ENCODE measurements at places on chromosomes 3 and 15.

- no peak for DNase-seq
These were observed 543.5 kb downstream of the GABRG3 start for GRCh38 chr15:27514526-27514925.

- DNase-seq, result peak; percentile 19
These were observed 4.6 kb downstream of the FBXL22 start for GRCh38 chr15:63601704-63602185.

- DNase-seq, result no peak
These were observed 587 bp downstream of the WDR49 start for GRCh38 chr3:167653155-167653554.

DNA sequence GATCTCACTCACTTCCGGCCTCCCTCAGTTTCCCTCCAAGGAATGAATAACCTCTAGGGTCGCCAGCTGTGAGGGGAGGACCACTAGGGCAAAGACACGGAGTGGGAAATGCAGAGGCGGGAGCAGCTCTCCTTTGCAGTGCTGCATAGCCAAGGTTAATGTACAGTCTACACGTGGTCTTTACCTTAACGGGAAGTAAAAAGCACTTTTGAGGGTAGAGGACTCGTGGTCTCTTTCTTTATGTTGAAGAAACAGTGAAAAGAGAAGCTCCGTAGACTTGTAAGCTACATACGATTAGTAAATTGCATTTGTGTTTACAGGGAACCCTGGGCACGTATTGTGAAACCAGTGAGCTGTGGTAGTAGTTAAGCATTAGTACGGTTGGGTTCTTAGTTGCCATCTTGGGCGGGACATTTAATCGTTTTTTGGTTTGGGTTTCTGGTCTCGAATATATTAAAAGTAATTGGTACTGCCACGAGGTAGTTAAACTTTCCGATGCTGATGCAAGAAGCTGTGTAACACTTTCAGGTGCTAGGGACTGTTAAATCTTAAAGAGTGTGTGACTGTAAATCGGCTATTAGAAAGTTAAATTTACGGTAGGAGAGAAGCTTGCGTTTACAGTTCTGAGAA lies 828 bp downstream of the U2SURP start:
- DNase-seq, result peak; percentile 77

DNA sequence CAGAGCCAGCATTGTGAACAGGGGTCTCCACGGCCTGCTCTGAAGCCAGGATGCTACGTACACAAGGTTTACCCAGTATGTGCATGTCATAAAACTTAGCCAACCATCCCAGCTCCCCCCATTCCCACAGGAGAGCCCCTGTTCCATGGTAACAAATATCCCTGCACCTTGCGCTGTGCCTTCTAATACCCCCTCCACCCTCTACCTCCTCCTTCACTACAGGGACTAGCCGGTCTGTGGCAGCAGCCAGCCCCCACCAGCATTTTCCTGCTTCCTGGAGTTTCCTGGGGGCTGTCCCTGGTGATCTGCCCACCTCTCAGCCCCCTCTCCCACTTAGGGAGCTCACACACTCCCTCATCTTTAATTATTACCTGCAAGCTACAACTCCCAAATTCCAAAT lies 20.4 kb downstream of the ACSBG1 start:
- DNase-seq, result no peak

GRCh38 chr3:101817992-101818391 lies 31.3 kb upstream of the NFKBIZ start:
- peak; percentile 12 for DNase-seq

DNA sequence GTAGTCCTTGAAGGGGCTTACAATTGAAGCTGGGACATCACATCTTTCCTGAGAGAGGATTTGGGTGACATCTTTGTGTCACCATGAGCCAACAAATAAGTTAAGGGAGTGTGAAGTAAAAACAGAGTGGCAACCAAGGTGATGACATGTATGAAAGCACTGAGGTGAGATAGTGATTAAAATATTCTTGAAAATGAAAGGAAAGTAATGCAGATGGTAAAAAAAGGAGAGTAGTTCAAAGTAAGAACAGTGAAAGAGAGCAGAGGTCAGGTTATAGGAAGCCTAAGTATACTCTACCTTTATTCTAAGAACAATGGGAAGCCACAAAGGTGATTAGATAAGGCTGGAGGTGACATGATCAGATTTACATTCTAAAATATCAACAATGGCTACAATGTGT lies 486.1 kb downstream of the DIPK2A start:
- DNase-seq, result no peak

DNA sequence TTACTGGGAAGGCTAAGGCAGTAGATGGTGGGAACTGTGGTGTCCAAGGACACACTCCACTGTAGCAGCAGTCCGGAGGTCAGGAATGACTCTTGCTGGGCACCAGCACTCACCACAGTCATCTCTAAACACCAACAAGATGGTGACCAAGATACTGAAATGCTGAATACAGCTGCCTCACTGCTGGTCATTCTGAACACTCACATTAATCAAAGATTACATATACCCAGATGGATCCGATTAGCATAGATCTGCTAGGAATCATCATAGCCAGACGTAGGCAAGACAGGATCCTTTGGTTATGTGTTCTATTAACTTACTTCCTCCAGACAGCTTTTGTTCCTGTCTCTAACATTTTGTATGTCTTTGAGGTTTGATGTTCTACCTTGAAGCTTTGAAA lies 134.9 kb upstream of the BFSP2 start:
- DNase-seq, result no peak

GRCh38 chr3:149634573-149634972 lies 23.3 kb downstream of the WWTR1 start:
- DNase-seq, result no peak

GRCh38 chr3:193134856-193135255 lies 106.2 kb upstream of the PLAAT1 start:
- no peak for DNase-seq

DNA sequence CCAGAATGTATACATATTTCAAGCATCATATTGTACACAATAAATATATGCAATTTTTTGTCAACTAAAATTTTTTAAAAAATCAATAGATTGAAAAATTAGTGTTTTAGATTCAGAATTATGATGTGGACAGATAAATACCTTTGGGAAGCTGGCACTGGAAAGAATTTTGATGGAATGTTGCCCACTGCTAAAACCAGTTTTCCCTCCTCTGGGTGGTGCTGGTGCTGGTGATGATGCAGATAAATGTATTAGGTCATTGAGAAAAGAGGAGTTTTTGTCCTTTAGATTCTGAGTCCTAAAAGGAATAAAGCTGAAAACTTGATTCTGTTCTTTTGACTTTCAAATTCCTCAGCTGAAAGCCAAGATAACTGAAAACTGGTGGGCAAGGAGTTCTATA lies 56.0 kb upstream of the SUCLG2 start:
- no peak for DNase-seq

DNA sequence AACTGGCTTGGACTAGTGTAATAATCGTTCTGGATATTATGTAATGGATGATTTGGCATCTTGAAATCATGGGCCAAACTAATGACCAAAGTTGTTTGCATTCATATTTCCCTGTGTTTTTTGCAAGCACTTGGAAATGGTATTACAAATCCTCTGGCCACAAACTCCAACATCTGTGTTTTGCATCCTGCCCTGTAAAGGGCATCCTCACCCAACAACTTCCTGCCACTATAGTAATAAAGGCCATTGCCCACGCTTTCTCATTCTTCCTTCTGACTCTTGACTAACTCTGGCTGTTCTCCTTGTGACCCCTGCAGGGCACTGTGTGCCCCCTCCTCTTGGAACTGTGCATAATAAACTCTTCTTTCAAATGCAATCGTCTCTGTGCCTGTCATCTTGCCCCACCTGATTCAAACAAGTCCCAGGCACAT lies 25.4 kb upstream of the PSMD6 start:
- no peak for DNase-seq

DNA sequence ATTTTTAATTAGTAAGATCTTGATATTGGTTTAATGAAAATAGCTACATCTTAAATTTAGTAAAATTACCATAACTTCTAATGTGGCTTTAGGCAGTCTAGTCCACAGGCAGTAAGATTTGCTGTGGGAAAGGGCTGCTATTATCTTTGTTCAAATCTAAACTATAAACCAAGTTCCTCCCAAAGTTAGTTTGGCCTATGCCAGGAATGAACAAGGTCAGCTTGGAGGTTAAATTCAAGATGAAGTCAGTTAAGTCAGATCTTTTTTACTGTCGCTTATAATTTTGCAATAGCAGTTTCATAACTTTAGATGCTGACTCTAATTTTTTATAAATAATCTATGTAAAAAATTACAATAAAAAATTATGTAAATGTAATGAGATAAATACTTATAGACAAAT lies 1016.9 kb upstream of the ALCAM start:
- DNase-seq, result no peak

DNA sequence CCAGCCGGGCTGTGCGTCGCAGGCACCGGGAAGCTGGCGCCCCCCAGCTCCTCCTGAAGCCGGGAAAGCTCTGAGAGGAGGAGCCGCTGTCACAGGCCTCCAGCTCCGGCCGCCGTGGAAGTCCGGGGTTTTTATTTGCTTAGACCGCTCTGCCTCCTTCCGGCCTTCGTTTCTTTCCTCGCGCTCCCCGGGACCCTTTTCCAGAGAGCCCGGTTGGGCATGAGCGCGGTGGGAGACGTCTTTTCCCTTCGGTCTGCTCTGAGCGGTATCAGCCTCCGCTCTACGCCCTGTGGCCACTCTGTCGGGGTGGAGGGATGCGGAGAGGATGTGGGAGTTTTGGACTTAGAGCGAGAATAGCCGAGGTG lies 559 bp downstream of the SENP5 start:
- DNase-seq, result peak; percentile 54

DNA sequence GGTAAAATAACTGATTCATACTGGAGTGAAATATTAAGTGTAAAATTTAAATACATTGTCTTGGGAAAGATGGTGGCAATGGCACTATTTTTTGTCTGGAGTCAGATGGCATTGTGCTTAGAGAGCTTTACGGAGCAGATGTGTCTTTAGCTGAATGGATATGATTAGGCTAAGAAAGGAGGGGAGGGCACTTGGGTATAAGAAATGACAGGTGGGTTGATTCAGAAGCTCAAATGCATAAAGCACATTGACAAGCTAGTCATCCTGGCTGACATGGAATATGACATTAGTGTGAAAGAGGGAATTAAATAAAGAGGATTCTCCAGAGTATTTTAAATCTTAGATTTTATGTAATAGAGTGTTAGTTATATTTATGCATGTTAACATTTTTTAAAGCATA lies 570.1 kb upstream of the CBLB start:
- DNase-seq, result no peak

DNA sequence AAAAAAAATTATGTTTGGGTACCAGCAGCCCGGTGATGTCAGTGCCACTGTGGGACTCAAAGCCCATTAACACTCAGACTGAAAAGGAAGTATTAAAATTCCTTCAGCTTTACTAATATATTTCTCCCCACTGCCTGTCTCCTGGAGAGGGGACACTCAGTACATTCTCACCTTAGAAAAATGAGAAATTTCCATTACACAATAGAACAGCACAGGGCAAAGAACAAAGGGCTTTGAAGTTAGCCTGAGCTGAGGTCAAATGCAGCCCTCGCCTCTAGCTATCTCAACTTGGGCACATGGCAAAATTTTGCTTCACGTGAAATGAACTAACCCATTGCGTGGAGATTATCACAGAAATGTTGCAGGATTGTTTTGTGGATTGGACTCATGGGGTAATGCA lies 80.8 kb downstream of the RARB start:
- no peak for DNase-seq

DNA sequence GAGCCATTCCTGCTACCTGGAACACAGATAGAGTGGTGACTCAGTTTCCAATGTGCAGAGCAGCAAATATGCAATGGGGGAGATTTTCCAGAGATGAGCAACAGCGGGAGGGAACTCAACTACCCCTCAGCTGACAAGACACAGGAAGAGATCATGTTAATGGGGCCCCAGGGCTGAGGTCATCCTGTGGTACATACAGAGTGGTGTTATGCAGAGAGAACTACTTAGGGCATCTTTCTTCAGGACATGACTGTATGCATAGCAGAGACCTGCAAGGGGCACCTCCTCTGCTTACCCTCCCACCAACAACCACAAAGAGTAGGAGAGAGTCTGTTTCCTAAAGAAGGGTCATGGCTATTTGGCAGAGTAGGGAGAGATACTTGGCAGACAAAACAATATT lies 6.8 kb upstream of the TBC1D5 start:
- DNase-seq, result peak; percentile 20

DNA sequence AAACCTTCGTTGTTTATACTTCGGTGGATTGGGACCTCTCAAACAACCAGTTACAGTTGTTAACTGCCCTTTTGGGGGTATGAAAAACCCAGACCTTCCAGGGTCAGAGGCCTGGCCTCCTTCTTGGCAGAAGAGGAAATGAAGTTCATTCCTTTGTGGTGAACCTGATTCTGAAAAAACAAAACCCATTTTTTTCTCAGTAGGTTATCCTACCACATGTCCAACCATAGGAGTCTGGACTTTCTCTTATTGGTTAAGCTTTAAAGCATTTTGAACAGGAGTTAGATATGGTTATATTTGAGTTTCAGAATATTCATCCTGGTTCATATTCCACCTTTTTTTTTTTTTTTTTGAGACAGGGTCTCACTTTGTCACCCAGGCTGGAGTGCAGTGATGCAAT lies 7.2 kb upstream of the LACTB start:
- no peak for DNase-seq

GRCh38 chr15:41017066-41017735 lies 63.9 kb downstream of the CHAC1 start:
- peak; percentile 27 for DNase-seq

DNA sequence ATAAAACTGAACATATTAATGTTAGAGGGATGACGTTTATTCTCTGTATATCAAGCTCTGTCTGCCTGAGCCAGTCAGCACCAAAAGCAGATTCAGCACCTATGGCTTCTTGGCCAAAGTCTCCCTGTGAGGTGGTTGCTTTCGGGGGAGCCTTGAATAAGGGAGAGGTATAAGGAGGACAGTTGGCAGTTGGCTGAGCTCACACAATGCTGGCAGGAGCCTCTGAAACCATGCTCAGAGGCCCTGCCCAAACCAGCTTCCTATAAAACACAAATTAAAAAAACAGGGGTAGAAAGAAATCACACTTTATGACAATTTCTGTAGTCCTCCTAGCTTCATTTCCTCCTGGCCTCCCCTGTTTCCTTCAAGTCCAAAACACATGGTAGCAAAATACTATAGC lies 18.8 kb downstream of the ARHGEF3 start:
- no peak for DNase-seq

- DNase-seq, result no peak
These were observed 31.3 kb upstream of the FAH start for GRCh38 chr15:80121546-80121945.

GRCh38 chr15:59170295-59171066 lies 36.2 kb upstream of the LDHAL6B start:
- peak; percentile 14 for DNase-seq

- no peak for DNase-seq
These were observed 3.4 kb upstream of the ATP2B2 start for GRCh38 chr3:10508619-10509260.

DNA sequence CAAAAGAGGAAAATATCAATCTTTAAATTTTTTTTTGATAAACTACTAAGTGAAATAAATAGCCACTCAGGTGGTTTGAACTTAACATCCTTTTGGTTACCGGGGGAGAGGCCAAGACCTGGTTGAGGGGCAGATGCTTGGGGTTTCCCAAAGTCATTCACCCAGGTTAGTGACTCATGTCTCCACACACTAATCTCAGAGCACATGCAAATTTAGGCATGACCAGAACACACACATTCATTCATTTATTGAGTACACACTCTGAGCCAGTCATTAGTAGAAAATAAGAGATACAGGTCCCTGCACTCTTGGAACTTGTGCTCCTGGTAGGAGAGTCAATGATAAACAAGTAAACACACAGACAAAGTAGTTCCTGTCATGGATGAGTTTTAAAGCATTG lies 7.3 kb downstream of the ILDR1 start:
- DNase-seq, result no peak
